ENCODE measurements at places on chromosomes 2 and 18.
A peak's percentile ranks its signal among the peaks of the same experiment; 100 is the strongest.

- DNase-seq = no peak
These were observed 246.8 kb downstream of the CDH20 start for GRCh38 chr18:61580046-61580445.

GRCh38 chr2:99573634-99574251 is 83.9 kb upstream of the REV1 start:
- DNase-seq = no peak

GRCh38 chr2:136422512-136422911 is 304.6 kb upstream of the CXCR4 start:
- DNase-seq = no peak

GRCh38 chr2:221473451-221473850 is 98.7 kb downstream of the EPHA4 start:
- no peak for DNase-seq

DNA sequence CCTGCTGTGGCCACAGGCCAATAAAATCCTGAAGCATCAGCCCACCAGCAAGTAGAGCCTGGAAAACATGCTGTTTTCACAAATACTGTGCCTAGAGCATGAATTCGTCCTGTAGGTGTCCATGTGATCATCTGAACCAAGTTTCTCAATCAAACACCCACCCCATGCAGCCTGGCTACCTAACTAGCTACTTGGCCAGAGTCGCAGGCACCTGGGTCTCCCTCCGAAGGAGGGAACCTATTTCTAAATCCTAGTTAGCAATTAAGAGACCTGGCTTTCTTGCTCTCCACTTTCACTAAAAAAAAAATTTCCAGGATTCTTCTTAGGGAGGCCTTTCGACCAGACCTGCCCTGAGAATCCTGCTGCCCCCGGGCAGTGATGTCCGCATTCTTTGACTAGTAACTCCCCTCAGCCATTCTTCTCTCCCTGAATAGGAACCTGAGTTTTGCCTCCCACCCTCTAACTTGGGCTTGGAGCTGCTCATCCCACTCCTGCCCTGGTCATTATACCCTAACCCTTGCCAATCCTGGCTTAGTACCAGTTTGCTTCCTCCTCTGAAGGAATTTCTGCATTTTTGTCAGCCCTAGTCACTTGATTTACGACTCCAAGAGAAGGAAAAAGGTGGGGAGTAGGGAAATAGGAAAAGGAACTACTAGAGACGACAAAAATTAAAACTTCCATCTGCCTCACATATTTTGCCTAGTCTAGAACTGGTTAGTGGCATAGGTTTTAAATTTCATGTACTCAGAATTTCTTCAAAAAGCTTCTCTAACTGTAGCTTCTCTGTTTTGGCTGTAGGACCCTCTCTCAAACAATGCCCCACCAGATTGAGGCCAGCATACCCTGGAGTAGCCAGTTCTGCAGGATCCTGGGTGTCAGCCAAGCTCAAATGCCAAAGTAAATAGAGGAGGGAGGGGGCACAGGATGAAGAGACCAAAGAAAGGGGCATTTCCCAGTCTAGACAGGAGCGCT is 25.4 kb upstream of the TANK start:
- peak; percentile 9 for DNase-seq

DNA sequence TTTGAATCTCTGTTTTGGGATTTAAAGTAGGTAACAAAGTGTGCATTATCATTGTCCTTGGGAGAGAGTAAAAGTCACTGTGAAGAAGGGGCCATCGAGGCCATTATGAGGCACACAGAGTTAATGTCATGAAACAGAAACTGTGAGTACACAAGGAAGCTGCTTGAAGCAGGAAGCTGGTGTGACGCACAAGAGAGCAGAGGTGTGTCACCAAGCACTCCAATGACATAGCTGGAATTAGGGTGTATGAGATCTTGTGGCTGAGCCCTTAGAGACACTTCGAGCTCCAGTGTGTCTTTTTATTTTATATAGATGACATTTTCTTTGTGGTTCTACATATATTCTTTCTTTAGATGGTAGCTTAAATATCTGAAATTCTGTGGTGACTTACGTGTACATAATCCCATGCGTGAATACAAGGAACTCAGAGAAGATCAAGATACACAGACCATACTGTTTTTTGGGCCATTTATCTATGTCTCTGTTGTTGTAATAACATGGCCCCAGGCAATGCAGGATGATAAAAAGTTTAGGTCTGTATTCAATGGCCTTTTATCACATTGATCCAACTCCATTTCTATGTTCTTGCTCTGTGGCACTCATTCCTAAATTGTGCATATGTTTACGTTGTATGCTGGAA is 164.7 kb upstream of the FAM98A start:
- DNase-seq = no peak

DNA sequence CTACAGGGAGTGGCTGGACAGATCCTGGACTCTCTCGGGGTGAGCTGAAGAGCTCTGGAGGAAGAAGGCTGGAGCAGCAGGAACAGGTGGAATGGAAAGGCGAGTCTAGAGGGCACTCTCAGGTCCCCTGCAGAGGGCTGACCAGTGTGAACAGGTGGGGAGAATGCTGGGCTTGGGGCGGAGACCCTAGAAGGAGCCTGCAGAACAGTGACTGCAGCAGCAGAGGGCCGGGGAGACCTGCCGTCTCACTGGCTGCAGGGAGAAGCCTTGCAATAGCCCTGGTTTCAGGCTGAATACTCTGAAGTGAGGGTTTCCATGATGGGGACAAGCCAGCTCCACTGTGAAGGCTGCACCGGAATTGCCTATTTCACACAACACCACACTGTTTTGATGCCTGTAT is 626.7 kb upstream of the SALL3 start:
- no peak for DNase-seq

DNA sequence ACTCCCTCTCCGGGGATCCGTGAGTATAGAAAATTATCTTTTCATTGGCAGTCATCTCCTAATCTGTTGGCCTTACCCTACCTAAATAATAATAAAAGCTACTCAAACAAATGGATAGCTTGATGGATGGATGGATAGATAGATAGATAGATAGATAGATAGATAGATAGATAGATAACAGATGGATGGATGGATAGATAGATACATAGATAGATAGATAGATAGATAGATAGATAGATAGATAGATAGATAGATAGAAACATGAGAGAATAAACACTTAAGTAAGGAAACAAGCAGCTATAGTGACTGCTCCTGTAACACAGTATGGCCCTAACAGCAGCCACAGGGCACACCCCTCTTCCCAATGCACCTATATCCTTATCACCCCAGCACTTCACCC is 35.1 kb downstream of the MRPL30 start:
- no peak for DNase-seq

- DNase-seq = peak; percentile 24
These were observed 1.1 kb downstream of the HNRNPLL start for GRCh38 chr2:38601463-38602135.

DNA sequence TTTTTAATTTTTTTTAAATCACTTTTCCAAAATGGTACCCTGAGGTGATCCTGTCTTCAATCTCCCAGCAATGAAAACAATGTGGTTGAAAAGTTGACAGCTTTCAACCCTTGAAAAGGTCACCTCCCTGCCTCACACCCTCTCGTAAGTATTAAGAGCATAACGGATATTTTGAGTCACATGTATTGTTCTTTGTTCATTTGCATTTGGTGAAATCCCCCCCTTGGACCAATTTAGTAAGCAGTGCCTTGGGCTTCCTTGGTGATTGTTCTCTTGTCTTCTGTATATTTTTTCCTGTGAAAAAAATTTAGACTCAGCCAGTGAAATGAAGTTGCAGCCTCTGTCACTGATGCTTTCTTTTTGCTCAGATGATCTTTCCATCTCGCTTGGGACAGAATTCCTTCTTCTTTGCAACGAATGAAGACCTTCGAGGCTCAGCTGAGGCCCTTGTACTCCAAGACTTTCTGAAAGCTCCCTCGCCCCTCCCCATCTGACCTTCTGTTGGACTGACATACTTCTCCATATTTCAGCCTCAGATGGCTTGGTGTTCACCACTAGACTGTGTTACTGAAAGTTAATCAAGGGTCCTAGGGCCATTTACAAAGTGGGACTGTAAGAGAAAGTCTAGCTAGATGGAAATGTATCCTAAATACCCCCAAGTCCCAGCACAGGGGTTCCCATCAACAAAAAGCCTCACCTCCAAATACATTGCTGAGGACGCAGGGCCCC is 158.4 kb downstream of the BCL2 start:
- no peak for DNase-seq

DNA sequence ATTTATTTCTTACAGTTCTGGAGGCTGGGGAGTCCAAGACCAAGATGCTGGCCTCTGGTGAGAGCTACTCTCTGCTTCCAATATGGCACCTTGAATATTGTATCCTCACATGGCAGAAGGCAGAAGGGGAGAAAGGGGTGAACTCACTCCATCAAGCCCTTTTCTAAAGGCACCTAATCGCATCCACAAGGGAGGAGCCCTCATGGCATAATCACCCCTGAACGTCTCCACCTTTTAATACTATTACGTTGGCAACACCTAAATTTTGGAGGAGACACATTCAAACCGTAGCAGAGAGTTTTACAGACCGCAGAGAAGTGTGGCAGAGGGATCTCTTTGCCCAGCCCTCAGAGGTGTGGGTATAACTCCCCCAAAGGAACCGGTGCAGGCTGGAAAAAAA is 142.6 kb upstream of the BCL2L11 start:
- DNase-seq = no peak

GRCh38 chr2:58479535-58480140 is 238.5 kb upstream of the FANCL start:
- no peak for DNase-seq

DNA sequence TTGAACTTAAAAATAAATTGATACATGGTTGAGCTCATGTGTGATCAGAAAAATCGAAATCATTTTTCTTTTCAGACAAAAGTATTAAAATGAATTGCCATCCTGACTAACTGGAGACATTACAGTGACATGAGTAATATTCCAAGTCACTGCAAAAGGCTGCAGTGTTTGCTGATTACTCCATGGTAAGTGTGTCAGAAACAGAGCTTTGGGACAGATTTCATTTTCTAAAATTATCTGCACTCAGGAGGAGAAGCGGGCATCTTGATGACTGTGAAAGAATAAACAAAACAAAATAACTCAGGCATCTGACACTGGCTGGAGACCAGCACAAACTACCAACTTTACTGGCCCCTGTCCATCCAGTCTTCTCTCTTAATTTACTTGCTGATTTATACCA is 312.3 kb upstream of the PIK3C3 start:
- DNase-seq = no peak

- DNase-seq = no peak
These were observed 292.4 kb downstream of the SRBD1 start for GRCh38 chr2:45318686-45319085.

- DNase-seq = no peak
These were observed 1123.3 kb upstream of the ACVR2A start for GRCh38 chr2:146721486-146721885.

GRCh38 chr2:46167406-46167805 is 129.8 kb upstream of the EPAS1 start:
- no peak for DNase-seq

GRCh38 chr2:145040433-145040832 is 520.5 kb upstream of the ZEB2 start:
- DNase-seq = peak; percentile 16

DNA sequence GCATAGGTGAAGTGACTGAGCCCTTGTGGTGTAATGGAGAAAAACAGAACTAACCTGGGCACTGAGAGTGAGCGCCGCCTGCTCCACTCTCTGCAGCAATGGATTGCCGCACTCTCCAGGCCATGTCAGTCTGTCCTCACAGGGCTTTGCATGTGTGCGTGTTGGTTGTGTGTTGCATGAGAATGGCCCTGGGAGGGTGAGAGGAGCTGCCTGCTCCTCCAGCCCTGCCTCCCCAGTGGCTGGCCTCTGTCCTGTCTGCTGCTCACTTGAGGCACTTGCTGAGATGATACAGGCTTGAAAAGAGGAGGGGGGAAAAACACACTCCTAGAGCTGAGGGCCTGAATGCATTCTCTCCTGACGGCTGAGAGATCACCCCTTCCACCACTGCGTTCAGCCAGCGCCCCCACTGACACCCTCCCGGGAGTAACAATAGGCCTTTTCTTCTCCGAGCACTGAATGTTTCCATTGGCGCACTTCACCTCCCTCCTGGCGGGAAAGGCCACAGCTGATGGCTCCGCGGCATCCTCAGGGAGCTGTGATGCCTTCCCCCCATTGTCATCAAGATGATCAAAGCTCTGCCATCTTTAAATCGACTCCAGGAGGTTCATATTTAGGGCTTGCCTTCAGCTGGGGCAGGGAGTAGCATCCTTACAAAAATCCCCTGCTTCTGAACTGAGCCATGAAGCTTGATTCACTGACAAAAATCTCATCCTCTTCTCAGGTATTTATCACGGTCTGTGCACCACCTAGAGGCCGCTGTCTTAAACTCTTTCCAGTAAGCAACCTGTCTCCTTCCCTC is 49.9 kb upstream of the DAPL1 start:
- DNase-seq = peak; percentile 60

- DNase-seq = no peak
These were observed 190.5 kb upstream of the STON1 start for GRCh38 chr2:48339451-48339850.

DNA sequence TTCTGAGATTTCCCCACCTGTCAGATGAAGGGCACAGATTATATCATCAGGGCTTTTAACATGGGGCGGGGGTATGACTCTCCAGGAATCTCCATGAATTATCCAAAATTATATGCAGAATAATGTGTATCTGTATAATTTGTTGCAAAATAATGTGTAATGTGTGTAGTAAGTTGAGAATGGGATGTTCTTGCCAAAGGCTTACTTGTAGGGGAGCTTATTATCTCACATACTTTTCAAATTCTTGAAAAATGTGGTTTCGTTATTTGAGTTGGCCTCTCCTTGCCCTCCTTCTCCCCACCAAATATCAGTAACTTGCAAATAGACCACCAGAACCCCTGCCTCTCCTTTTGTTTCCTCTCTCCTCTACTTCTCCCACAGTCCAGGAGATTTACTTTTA is 35.6 kb downstream of the UBR3 start:
- DNase-seq = peak; percentile 4

GRCh38 chr2:10083046-10083445 is 2.8 kb upstream of the CYS1 start:
- no peak for DNase-seq

DNA sequence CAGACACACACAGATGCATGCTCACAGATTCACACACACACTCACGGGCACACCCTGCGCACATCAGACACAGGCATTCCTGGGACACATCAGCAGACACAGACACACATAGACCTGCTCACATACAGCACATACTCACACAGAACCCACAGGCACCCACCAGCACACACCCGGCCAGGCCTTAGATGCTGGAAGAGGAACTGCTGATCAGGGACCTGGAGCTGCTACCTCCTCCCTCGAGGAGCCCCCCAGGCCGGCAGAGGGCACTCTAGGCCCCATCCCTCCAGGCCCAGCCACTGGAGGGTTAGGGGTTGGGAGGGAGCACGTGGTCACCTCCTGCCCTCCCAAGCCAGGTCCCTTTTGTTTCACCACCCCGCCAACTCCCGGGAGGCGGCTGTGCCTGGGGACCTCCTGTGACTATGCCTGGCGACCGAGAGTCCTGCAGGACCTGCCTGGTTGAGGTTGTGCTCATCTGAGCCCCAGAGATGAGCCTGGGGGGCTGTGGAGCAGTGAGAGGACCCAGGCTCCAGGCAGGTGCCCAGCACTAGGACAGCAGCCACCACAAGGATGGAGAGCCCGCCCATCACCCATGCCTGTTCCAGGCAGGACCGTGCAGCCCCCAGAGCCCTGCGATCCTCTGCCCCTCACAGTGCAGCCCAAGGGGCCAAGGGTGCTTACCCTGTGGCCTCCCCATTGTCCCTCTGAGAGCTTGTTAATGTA is 21.0 kb upstream of the PTMA start:
- DNase-seq = peak; percentile 71

Measured in GM03348 (cell line).